Esophagus squamous epithelium (tissue), 5 donors: ENCODE measurements at places on chromosomes 7 and 10.

DNA sequence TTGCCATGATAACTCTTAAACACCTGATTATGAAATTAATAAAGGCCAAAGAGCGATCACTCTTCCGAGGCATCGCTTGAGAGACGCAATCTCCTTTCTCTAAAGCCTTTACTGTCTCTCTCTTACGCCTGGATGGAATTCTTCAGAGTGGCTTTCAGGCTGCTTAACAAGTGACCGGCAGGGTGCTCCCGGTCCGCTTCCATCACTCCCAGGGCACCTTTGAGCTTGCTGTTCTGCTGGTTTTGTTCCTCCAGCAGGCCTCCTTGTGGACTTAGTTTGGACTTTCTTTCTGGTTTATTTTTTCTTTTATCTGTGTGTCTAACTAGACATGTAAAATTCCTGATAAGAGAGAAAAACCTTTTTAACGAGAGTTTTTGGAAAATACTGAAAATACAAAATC lies 60.9 kb downstream of the MRPL32 start:
- no peak for DNase-seq

GRCh38 chr7:155541986-155542675 lies 4.2 kb downstream of the CNPY1 start:
- DNase-seq: no peak

- no peak for DNase-seq
Measured at GRCh38 chr10:106436123-106436715, 728.3 kb downstream of the SORCS1 start.

GRCh38 chr10:82924711-82925110 lies 1049.7 kb downstream of the NRG3 start:
- no peak for DNase-seq

- DNase-seq: no peak
Measured at GRCh38 chr10:65194555-65194954, 1673.4 kb downstream of the REEP3 start.

GRCh38 chr10:33328253-33328652 lies 6.2 kb downstream of the NRP1 start:
- DNase-seq: no peak

DNA sequence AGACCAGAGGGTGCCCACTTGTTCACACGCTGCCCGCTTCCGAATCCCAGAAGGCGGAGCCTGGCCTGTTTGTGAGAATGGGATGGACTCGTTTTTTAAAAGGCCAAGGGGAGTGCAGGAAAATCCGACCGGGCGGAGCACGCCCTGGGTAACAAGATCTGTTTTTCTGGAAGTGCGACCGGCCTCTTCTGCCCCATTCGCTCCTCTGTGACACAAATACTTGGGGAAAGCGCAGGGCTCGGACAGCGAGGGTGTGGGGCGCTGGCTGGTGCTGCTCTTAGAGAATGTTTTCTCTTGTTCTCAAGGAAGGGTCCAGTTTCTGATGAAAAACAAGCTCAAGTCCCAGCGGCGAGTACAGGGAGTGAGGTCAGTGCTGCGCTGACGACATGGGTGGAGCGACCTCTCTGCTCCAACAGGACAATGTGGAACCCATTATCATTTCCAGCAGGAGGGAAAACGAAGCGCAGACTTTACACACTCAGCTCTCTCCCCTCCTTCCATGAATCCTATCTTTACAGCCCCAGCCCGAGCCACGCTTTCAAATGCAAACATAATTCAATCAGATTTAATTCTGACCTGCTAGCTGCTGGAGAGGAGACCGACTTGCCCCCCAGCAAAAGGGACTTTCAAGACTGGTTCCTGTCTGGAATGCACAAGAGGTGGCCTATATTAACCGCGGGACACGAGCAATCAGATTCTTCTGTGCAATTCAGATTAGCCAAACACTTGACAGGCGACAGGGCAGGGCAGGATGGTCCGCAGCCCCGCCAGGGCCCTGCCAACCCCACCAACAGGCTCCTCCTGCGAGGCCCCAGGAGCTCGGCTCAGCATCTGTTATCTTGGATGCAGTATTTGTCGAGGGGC lies 1.1 kb downstream of the RADIL start:
- DNase-seq: no peak

DNA sequence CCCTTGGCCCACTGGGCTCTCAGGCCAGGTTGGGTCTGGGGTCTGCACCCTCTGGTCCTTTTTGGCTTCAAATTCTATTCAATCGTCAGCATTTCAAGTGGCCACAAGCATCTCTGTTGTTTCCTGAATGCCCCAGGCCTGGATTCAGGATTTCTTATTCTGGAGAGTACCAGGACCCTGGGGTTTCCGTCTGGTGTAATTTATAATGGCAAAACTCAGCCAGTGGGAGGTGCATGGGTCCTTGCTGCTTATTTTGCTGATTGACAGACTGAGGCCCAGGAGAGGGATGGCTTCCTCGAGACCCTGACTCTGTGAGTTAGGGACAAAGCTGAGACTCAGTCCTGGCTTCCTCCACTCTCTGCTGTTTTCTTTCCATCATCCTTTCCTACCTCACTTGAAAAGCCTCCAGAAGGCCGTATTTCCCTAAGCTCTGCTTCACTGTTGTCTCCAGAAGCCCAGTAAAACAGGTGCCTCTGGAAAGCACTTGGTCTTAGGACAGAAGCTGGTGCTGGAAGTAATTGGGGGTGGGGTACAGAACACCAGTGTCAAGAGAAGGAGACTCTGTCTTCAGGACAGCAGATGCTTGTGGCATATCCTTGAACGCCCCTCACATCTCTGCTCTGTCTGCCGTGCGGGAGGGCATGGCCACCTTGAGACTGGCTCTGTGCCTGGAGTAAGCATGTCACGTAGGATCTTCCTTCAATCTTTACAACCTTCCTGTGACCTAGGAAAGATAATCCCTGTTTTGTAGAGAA lies 39.4 kb upstream of the SH2D4B start:
- no peak for DNase-seq

- DNase-seq: no peak
Measured at GRCh38 chr10:37732685-37733084, 124.7 kb downstream of the ZNF248 start.

- no peak for DNase-seq
Measured at GRCh38 chr7:155810770-155811559, 1.3 kb downstream of the SHH start.

GRCh38 chr7:41570766-41571165 lies 132.1 kb downstream of the INHBA start:
- DNase-seq: no peak

- no peak for DNase-seq
Measured at GRCh38 chr10:21034241-21034640, 137.1 kb upstream of the NEBL start.

- DNase-seq: no peak
Measured at GRCh38 chr7:129959471-129960203, 6.9 kb upstream of the UBE2H start.

GRCh38 chr7:29946428-29947186 lies 43.0 kb downstream of the SCRN1 start:
- no peak for DNase-seq

DNA sequence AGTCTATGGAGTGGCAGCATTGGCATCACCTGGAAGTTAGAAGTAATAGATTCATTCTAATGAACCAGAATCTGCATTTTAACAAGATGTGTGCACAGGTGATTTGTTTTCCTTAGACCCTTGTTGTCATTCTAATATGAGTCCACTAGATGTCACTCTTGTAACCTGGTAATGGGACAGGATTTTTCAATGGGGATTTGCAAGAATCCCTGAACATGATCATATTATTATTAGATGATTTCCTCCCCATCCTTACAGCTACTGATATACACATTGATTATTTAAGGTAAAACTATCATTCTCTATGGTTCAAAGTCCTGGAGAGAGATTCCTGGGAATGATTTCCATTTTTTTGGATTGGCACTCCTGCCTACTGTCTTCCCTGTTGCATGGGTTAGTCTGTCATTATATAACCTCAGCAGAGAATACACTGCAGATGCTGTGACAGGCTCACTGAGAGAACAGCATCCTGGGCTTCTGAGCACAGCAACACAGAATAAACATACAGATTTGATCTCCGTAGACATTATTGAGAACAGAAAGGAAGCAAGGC lies 194.9 kb downstream of the SUGCT start:
- DNase-seq: no peak

DNA sequence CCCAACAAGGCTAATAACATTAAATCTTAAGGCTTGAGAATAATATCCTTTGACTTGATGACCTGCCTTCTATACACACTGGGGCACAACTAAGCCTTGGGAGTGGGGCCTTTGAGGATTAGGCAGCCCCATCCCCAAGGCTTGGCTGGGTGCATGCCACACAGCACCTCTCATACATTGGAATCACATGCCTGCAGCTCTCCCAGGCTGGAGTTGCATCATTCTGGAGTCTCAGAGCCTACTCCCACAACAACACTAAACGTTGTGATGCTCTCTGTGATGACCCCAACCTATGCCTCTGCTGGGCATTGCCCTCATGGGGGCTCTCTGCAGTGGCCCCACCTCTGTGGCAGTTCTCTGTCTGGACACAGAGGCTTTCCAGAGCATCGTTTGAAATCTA lies 31.9 kb upstream of the SGCE start:
- no peak for DNase-seq

GRCh38 chr7:107115762-107116540 lies 52.9 kb upstream of the HBP1 start:
- DNase-seq: no peak

- DNase-seq: no peak
Measured at GRCh38 chr7:123562121-123562520, 4.5 kb upstream of the NDUFA5 start.

- no peak for DNase-seq
Measured at GRCh38 chr10:125442856-125443540, 240.0 kb downstream of the TEX36 start.

DNA sequence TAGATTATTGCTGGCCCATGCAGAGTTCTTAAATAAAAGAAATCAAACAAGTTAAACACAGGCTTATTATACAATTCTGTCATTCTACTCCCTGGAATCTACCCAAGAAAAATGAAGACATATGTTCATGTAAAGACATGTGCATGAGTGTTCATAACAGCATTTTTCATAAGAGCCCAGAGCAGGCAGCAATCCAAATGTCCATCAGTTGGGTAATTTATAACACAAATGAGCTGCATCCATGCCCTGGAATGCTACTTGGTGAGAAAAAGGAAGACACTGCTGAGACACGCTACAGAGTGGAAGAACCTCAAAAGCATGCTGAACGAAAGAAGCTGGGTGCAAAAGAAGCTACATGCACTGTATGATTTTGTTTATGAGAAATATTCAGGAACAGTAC lies 342.6 kb downstream of the TCERG1L start:
- DNase-seq: no peak

GRCh38 chr10:51139176-51139575 lies 64.9 kb downstream of the PRKG1 start:
- no peak for DNase-seq

- DNase-seq: no peak
Measured at GRCh38 chr7:140168816-140169215, 8.0 kb downstream of the KDM7A start.

DNA sequence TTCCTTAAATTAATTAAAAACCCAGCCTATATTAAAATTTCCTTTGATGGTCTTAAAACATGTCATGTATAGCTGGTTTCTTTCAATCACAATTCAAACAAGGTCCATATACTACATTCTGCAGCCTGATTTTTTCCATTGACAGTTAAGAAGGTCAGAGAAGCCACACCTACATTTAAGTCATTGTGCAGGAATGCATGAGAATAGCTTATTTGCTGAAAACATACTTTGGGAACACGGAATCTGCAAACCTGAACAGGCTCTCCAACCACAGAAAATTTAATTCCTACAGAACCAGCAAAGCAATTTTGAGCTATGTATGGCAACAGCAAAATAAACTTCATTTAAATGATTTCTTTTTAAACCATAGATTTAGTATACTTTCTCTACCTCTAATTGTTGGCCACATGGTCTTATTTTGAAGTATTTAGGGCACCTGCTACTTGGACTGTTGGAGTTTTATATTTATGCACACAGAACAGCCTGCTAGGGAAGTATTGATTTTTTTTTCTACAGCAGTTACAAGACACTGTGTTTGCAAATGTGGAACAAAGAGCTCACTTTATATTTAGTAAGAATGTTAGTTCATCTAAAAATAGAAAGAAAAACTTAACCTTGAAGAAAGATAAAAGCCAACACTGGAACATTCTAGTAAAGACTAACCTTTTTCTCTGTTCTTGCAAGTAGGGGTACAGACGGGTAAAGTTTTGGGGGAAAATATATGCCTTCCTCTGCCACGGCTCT lies 240.9 kb upstream of the IMMP2L start:
- no peak for DNase-seq

GRCh38 chr10:24370877-24371276 lies 161.9 kb downstream of the KIAA1217 start:
- DNase-seq: no peak

GRCh38 chr7:113774182-113774807 lies 144.5 kb downstream of the PPP1R3A start:
- DNase-seq: no peak

GRCh38 chr10:113644185-113645120 lies 19.4 kb downstream of the NRAP start:
- DNase-seq: no peak

DNA sequence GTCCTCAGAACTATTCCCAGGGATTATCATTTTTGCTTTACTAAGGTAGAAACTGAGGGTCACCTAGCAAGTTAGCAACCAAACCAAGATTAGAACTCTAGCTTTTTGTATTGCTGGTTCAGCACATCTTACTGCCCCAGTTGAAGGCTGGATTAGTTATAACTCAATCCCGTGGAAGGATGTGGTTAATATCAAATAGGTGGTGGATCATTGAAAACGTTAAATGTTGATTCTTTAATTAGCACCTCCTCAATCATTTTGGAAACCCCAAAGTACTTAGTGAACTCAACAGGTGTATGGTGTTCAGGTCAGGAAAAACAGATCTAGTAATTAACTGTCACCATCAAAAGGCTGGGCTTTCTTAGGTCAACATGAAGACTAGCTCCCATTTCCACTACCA lies 152.4 kb downstream of the ARID5B start:
- no peak for DNase-seq

DNA sequence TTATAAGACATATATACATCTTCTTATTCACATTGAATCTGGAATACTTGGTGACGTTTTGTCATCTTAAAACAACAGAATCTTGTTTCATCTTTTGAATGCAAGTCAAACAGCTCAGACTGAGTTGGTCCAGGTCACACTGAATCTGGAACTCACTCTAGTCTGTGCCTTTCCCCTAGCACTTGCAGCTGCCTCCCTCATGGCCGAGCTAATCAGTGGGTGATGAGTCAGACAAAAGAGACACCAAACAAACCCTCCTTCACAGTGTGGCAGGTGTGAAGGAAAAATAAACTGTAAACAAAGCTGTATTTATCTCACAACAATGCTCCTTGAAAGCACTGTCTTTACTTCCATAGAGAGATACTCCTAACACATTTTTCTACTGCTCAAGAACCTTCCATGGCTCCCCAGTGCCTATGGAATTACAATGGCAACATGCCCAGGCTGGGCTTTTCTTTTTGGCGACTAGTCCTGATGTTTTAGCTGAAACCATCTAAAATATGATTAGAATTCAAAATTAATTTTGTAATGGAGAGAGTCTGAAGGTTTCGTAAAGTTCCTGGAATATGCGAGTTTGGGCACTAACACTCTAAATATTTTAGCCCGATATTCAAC lies 140.0 kb downstream of the ZNF365 start:
- no peak for DNase-seq

GRCh38 chr10:132117636-132118190 lies 52.0 kb downstream of the JAKMIP3 start:
- DNase-seq: no peak

- DNase-seq: no peak
Measured at GRCh38 chr10:97532935-97533671, 34.4 kb downstream of the UBTD1 start.

- DNase-seq: no peak
Measured at GRCh38 chr10:97880109-97880508, 30.5 kb downstream of the GOLGA7B start.

GRCh38 chr10:58513188-58514110 lies 777 bp downstream of the BICC1 start:
- no peak for DNase-seq
